ENCODE measurements at places on chromosomes 5 and 9. TPM values are rescaled to one million over a fixed set of nuclear protein-coding genes. Genes with fewer than 3 reads are reported as not detected.

MED10 gene
- 16.8 TPM for total RNA-seq

LHX3 gene
- not detected for total RNA-seq

- DNase-seq: peak; percentile 44
Observed at GRCh38 chr9:127767909-127768331, 10.5 kb downstream of the SH2D3C start.

- no peak for DNase-seq
Observed at GRCh38 chr9:126853667-126854066, 6.8 kb upstream of the ZBTB34 start.

- no peak for DNase-seq
Observed at GRCh38 chr5:68946728-68947127, 147.1 kb upstream of the SLC30A5 start.

GRCh38 chr5:3191585-3191984 is 404.0 kb upstream of the IRX1 start:
- no peak for DNase-seq

DNA sequence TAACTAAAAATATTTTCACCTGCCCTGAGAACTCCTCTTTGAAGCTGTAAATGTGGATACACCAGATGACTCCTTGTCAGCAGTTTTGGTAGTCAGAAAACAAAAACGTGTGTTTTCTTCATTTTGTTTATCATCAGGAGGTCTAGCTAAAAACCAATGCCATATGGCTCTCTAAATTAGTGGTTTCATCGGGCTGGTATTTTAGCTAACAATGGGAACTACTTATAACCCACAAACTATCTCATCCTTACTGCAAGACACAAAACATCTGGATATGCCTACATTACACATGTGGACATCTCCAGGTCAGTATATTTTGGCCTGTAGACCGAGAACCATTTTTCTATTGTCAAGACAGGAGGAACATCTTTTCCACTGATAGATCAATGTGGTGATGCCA is 56.2 kb downstream of the GAS1 start:
- no peak for DNase-seq

AFAP1L1 gene
- 1.3 TPM for total RNA-seq

DNA sequence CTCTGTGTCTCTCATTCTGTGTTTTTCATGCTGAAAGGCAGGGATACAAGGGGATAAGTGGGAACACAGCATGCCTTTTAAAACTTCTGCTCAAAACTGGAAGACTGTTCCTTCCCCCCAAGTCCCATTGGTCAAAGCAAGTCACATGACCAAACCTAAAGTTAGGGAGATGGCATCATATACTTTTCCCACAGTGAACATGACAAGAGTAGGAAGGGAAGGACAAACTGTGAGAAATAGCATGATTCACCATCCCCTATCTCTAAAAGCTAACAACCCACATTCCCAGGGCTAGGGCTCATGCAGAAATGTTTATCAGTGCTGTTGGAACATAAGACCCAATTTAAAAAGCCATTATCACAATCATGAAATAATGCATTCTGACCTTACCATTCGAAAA is 24.2 kb upstream of the SHISAL2B start:
- peak; percentile 65 for DNase-seq

DNA sequence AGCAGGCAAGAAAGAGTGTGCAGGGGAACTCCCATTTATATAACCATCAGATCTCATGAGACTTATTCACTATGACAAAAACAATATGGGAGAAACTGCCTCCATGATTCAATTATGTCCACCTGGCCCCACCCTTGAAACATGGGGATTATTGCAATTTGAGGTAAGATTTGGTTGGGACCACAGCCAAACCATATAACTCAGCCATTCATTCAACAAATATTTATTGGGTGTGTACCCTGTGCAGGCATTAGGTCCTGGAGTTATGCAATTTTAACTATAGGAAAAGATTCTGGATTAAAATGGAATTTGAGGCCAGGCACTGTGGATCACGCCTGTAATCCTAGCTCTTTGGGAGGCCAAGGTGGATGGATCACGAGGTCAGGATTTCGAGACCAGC is 124.2 kb upstream of the GAS1 start:
- no peak for DNase-seq

TNC gene
- total RNA-seq: 20.9 TPM

NUTM2G gene
- 0.32 TPM for total RNA-seq

DNA sequence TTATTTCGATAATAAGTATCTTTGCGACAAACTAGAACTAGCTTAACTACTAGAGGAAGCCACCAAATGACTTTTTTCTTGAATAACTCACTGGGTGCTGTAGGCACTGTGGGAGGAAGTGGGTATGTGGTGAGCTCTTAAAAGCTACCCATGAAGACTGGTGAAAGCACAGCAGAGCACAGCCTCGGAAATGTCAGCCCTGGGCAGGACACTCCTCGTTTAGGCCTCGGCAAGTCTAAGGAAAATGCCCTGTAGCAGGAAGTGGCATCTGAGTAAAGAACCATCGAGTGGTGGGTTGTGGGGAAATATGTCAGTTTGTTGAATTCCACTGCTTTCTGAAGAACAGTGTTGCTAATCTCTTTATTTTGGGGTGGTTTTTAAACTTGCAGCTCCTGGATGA is 44.0 kb upstream of the NCS1 start:
- DNase-seq: no peak

GRCh38 chr9:107954312-107954711 is 464.7 kb upstream of the KLF4 start:
- DNase-seq: no peak

- no peak for DNase-seq
Observed at GRCh38 chr9:91533382-91533781, 109.8 kb upstream of the NFIL3 start.

FBP1 gene
- total RNA-seq: 24.0 TPM

GAPT gene
- not detected for total RNA-seq

- DNase-seq: no peak
Observed at GRCh38 chr5:33272288-33272687, 168.5 kb upstream of the TARS1 start.

Measured in hepatocyte (in vitro differentiated cells).